ENCODE measurements at places on chromosomes 2 and 18.

DNA sequence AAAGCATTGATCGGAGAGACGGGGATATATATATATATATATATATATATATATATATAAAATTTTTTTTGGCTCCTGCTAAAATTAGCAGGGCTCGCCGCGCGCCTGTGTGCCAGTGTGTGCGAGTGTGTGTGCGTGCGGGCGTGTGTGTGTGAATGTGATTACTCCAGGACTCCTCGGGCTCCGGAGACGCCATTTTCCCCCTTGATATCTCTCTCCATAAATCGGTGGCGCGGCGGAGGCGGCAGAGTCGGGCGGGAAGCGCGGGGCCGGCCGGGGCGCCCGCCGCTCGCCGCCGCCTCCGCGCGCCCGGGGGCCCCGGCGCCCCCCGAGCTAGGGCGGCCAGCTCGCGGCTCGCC, 795 bp upstream of the SETBP1 start:
- DNase-seq: peak; percentile 63

DNA sequence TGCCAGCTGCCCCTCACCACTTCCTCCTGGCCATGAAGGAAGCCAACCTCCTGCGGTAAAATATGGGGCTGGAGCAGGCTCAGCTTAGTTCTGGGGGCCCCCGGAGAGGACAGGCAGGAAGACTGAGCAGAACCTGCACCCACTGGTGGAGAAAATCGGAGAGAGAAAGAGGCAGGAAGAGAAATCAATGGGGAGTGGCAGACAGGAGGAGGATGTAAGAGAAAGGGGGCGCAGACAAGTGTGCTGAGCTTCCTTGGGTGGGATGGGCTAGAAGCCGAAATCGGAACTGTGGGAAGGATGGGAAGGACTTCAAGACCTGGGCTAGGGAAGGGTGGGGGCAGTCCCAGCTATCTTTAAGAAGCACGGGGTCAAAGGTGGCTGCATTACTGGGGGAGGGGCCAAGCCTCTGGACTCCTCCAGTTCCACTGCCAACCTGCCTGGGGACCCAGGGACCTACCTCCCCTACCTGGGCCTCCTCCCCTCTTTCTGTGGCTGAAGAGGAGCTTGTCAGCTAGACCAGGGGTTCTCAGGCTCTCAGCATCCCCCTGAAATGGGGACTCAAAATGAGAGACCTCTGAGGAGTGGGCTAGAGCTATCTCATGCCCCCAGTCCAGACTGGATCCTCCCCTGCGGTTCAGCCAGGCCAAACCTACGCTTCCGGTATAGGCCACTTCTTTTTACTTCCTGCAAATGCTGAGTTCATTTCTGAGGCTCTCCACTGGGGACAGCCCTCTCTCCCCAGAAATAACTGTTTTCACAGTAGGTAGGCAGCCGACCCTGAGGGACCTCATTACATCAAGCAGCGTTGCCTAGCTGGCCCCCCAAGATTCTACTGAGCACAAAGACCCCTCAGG, 33.6 kb upstream of the B3GNT7 start:
- DNase-seq: no peak

DNA sequence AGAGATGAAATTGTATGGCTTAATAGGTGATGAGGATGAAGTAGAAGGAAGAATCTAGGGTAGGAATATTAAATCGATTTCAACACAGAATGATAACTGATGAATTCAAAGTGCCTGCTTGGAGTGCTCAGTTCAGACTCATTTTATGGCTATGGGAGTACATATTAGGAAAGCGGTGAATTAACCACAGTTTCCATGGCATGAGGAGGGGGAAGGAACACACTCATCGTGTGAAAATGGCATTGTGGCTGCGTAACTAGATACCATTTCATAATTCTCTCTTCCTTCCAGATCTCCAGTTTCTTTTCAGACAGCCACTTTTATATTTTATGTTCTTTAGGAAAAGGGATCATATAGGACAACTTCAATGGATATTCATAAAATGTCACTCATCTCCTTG, 232.3 kb upstream of the KCNJ3 start:
- DNase-seq: no peak

- DNase-seq: no peak
Measured at GRCh38 chr18:56470406-56471351, 167.7 kb downstream of the TXNL1 start.

DNA sequence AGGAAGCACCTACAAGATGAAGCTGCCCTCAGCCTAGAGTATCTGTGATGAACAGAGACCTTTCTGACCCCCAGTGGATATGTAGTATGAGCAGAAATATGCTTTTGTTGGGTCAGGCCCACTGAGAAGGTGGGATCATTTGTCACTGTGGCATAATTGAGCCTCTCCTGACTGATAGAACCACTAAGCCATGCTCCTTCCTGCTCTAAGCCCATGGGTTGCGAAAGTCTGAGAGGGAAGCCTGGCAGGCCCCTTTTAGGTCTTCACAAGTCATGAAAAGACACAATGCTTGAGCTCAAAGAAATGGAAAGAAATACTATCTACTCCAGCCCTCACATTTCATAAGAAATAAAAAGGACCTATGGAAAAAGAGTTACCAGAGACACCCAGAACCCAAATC, 127.7 kb downstream of the TNS1 start:
- DNase-seq: no peak

DNA sequence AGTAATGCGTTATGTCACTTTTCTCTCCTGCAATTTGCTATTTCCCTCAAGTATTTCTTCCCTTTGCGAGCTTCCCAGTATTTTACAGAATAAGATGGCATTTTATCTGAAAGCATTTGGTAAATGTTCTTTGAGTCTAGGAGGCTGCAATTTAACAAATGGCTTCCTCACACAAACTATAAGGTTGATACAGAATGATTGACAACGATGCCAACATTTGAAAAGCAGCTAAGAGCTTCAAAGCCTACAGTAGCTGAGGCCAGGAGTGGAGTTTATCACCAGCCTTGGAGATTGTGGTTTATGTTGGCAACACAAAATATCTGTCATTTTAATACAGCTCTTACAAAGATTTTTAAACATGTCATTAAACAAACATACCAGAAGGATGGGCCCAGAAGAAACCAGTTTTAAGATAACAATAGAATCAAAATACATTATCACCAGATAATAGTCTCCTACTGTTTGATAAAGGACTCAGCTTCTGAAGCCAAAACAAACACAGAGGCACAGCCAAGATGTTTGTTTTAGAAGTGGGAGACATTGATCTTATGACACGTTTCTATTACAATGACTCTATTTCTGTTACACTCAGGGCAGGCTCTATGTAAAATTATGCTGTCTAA, 711.4 kb upstream of the ACVR2A start:
- DNase-seq: no peak

DNA sequence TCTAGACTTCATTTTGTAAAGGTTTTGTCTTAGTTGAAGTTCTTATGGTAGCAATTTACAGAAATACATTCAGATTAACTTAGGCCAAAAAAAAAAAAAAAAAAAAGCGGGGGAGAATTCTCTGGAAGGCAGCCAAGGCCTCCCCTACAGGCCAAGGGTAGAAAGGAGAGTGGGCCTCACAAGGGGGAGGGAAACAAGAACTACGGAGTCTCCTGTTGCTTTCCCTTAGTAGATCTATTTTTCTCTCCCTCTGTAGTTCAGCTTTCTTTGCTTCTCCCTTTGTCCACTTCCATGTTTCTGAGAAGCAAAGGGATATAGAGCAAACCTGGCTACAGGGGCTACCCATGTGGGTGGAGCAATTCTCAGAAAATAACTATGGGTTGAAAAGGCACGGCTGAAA, 2.4 kb upstream of the STK11IP start:
- DNase-seq: no peak

DNA sequence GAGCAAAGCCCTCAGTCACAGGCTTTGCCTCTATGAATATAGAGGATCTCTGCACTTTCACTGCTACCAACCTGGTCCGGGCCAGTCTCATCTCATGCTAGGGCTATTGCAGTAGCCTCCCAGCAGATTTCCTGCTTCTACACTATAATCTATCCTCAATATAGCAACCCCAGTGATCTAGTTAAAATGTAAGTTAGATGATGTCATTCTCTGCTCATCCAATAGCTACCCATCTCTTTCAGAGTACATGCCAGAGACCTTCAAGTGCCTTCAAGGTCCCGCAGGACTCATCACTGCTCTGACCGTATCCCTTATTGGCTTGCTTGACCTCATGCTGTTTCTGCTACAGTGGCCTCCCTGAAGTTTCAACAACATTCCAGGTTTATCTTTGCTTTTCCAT, 186.3 kb downstream of the LOXHD1 start:
- no peak for DNase-seq

DNA sequence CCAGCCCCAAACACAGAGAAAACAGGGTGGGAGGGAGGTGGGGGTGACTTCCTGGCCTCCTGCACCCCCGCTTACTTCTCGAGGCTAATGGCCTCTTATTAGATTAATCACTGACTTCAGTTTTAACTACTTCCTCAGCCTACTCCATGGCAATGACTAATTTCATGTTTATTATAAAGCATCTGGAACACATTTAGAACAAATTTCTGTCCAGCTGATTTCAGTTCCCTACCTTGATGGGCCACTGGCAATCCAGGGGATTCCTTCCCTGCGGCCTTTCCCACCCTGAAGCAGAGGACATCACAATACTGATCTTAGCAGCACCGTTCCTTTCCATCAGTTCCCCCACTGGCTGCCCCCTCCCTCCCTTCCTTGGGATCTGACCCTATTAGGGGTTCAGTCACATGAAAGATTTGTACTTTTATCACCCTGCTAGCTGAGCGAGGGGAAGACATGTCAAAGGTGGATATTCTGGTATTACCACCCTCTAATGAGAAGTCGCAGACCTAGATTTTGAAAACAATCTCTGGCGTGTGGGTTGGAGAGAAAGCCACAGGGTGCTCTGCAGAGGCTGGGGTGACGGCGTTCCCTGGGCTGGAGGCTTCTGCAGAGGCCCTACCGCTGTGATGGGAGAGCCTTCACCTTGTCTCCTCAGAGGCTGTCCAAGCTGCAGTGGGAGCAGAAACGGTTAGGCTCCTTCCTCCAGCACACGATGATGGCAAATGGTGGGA, 67.6 kb downstream of the KIAA2012 start:
- DNase-seq: no peak

DNA sequence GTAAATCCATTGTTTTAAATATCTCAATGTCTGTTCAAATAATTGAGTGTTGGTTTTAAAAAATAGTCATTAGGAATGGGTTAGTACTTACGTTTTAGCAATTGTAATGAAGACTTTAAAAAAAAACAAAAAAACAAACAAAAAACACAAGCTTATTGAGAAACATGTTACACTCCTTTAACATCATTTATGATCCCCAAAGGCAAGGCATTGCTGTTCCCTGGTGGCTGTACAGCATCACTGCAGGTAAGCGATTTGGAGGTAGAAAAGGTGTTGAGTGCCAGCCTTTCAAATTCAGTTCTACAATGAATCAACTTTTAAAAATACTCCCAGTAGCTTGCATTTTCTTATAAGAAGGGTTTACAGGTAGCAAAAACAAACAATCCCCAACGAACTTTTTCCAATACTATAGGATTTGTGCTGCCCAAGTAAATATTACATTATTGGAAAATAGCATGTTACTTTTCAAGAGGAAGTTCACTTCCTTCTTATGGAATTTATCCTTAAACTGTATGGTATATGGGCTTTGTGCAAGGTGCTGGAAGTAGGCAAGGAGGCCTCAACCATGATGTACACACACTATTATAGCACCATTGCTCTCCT, 27.5 kb downstream of the CNRIP1 start:
- no peak for DNase-seq

DNA sequence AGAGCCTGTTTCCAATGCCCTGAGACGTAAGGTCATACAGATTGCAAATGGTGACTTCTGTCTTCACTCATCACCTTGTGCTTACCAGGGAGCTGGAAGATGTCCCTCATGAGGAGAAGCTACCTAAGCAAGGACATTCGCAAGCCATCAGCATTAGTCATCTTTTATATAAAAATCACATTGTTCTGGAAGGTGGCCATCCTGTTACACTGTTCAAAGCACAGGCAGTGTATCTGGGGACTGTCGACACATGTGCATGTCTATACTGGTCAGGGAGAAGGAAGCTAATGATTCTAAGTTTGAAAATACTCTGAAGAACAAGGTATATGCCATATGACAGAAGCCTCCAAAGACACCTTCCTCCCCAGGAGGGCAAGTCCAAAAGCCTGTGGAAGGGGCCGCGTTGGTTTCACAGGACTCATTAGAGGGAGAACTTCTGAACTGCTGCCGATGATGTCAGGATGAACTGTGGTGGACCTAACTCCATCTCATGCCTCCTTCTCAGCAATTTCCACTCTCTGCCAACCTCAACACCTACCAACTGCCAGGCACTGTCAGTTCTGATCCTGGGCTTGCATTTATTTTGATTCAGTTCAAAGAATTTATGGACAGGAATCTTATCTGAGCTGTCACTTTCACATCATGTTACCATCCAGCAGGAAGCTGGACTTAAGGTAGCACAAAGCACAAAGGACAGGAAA, 39.4 kb downstream of the DNER start:
- DNase-seq: no peak

GRCh38 chr2:168525716-168526446, 69.8 kb downstream of the CERS6 start:
- DNase-seq: no peak

- DNase-seq: no peak
Measured at GRCh38 chr2:186591506-186591890, 1.6 kb downstream of the ITGAV start.

DNA sequence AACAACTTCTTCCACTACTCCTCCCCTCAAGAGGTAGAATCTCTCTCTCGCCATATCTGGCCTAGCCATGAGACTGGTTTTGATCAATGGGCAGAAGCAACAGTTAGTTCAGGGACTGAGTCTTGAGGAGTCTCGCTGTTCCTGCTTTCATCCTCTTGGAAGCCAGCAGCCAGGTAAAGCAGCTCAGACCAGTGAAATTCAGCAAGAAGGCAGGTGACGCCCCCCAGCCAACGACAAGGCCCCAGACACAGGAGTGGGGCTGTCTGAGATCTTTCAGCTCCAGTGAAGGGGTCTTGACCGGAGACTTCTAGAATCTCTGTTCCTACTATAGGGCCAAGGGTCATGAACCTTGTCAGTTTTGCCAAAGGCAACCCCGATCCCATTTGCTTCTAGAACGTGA, 39.7 kb upstream of the ACAA2 start:
- no peak for DNase-seq

DNA sequence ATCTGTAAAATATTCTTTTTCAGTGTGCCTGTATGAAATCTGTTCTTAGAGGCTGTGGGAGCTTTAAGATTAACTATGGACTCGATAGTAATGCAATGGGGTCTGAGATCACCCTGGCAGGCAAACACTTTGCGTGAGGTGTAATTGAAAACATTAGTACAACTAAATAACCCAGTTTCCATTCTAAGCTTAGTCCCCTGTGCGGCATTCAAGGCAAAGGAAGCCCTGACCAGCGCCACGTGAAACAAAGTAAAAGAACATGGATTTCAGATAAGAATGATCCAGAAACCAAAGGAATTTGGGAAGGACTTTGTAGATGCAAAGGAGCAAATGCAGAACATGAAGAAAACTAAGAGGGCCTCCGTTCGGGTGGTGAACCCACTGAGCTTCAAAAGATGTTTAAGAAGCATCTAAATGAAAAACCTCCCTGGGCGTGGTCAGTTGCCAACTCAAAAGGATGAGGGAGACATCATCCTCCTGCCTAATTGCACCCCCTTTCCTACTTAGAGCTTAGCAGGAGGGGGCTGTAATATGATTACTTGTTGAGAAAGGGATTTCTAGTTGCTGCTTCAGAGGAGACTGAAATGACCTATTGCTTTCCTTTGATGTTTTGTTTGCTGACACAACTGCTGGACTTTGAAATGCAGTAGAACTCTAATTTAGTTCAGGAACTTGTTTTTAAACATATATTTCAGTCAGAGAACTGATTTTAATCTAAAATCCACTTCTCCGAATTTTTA, 7.9 kb upstream of the CETN1 start:
- DNase-seq: no peak
